ENCODE measurements at places on chromosomes 2 and 18.

DNA sequence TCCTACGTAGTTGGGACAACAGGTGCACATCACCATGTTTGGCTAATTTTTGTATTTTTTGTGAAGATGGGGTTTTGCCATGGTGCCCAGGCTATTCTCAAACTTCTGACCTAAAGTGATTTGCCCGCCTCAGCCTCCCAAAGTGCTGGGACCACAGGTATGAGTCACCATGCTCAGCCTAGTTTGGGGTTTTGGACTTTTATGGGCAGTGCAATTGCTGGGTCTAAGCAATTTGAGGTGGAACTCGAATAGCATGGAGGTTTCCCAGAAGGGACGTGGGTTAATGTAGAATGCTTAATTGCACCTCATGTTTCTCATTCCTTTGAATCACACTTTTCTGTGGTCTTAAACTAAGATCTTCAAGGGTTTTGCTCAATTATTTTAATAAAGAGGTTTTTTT, 102.3 kb upstream of the EPHA4 start:
- no peak for DNase-seq

GRCh38 chr18:66728951-66729350, 125.1 kb upstream of the CDH19 start:
- no peak for DNase-seq

DNA sequence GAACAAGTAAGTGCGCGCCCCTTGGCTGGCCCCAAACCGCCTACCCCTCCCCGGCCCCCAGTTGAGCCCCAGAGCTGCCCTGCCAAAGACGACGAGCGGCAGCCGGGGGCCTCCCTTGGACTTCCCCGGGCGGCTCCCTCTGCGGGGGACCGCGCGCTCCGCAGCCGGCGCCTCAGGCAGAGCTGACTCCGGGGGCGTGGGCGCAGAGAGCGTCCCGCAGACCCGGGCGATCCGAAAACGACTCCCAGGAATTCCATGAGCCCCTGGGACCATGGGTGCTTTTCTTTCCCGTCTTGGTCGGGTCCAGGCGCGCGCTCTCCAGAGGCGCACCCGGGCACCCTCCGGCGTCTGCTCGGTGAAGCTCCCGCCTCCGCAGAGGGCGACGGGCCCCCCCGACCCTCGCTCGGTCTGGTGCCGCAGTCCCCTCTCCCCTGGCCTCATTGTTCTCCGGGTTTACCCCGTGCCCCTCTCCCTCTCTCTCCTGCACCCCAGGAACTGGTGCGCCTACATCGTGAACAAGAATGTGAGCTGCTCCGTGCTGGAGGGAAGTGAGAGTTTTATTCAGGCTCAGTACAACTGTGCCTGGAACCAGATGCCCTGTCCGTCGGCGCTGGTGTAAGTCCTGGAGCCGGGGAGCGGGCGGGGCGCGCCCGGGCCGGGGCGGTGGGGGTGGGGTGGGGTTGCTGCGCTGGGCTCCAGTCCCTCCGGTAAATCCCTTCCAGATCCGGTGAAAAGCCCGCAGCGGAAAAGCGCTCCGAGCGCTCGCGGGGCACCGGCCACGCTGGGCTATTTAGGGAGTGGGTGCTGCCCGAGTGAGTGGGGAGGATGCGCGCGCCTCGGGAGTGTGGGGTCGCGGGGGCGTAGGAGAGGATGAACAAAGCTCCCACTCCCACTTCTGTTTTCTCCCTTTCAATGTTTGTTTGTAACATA, 776 bp downstream of the EMILIN2 start:
- DNase-seq, result peak; percentile 12

DNA sequence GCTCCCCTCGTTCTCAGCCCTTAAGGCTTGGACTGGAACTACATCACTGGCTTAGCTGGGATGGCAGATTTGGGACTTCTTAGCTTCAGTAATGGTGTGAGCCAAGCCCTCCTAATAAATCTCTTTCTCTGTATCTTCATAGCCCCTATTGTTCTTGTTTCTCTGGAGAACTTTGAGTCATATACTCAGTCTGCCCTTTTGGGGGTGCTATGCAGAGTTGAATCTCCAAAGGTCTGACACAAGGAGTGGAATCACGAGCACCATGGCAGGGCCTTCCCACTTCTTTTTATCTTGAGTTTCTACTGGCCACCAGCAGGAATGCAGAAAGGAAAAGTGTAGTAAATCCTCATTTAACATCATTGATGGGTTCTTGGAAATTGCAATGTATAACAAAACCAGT, 13.3 kb upstream of the TGFA start:
- no peak for DNase-seq

DNA sequence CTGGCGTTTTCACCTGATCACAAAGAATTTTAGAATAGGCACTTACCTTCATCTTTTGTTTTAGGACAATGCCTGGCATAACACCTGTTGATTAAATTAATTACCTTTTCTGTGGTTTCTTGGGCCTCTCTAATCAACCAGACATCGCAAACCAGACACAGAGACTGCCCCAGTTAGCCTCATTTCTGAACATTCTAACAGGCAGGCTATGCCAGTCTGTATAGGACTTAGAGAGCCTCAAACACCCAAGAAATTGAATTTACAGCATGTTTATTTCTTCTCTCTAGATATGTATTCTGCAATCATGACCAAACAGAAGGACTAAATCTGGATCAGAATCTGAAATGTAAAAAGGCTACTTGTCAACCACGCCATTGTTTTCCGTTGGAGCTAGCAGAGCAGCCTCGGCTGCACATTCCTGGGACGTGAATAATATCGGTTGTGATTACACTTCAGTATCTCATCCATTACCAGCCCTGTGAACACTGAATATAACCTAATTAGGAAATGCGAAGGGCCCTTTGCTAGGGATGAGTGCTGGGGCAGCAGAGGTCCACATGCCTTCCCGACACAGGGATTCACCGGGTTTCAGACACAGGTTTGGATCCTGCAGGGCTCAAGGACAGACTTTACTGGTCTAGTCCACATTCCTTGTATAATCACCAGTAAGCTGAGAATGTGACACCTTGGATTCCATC, 17.5 kb upstream of the CDC42EP3 start:
- DNase-seq, result no peak

DNA sequence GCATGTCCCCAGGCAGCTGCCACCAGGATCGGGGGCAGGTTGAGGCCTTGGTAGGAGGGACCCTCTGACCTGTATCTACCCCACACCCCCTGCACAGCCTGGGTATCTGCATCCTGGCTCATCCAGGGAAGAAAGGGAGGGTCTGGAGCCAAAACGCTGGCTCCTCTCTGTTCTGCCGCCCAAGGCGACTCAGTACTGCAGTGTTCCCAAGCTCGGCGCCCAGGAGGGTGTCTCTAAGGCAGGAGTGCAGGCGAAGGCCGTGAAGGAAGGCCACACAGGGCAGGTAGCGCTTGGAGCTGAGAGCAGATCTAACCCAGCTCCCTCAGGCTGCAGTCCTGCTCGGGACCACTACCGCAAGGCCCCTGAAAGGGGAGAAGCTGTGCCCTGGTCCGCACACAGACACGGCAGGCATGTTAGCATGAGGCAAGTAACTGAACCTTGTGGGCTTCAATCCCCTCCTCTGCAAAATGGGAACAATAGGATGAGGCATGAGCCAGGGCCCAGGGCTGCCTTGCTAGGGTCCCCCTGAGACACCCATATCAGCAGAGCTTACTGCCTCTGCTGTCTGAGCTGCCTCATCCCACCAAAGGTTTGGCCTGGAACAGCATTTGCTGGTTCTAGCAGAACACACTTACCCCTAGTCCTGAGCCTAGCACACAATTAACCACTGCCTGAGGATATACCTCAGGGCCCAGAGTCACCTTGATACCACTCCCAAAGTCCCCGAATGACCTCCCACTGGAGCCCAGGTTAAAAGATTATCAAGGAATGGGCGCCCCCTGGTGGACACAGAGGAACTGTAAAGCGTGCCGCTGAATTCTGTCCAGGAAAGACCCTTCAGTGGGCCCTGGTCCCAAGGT, 6.5 kb downstream of the PTMA start:
- DNase-seq, result peak; percentile 55

DNA sequence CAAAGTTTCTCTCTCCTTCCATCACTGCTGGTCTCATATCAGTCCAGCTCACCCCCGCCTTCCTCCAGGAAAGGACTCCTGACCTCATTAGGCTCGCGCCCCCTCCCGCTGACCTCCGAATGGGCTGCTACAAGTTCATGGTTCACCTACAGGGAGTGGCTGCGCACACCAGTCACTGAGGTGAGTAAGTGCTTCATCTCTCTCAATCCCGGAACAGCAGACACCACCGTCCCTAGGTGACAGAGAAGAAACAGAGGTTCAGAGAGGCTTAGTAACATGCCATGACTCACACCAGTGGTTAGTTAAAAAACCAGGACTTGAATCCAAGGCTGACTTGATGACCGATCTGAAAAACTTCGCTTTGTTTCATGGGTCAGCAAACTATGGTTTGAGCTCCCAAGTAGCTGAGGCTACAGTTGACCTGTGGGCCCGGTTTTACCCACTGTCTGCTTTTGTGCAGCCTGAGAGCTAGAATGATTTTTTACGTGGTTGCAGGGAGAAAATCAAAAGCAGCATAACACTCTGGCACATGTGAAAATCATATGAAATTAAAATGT, 42.0 kb downstream of the ZFP36L2 start:
- DNase-seq, result no peak

DNA sequence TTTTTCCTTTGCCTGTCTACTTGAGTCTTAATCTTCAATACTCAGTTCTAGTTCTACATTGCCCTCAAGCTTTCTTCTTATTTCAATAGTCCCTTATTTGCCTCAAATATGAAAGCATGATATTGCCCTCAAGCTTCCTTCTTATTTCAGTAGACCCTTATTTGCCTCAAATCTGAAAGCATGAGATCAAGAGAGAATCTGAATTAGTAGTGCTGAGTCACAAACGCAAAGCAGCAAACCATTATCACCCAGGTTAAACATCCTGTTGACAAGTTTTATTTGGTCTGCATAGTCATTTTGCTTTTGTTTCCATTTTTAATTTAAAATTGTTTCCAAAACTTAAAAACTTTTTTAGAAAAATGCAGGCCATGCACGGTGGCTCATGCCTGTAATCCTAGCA, 583.3 kb upstream of the FSHR start:
- DNase-seq, result no peak

GRCh38 chr2:69057660-69058059, 44.7 kb downstream of the ANTXR1 start:
- no peak for DNase-seq

- DNase-seq, result no peak
These were observed 906 bp downstream of the IKZF2 start for GRCh38 chr2:213150315-213151097.

DNA sequence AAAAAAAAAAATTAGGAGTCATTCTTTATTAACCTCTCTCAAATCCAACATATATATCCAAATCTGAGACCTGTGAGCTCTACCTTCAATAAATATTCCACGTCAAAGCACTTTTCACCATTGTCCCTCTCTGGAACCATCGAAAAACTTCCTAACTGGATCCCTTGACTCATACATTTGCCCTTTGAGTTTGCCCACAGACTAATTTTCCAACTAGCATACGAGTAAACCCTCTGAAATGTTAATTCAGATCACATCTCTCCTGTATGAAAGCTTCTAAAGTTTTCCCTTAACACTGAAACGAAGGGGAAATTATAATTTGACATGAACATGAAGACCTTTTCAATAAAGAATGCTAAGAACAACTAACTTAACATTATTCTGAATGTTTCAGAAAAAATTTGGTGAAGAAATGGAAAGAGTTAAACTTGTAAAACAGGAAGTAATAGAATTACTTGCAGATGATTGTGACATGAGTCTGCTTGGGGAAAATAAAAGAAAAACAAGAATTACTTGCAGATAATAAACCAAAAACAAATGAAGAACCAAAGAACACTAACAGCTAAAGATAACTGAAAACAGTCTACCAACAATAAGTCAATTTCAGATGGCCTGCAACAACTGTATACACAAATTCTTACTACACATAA, 110.6 kb downstream of the C2orf74 start:
- DNase-seq, result no peak

GRCh38 chr2:54586494-54586893, 130.4 kb downstream of the SPTBN1 start:
- no peak for DNase-seq

DNA sequence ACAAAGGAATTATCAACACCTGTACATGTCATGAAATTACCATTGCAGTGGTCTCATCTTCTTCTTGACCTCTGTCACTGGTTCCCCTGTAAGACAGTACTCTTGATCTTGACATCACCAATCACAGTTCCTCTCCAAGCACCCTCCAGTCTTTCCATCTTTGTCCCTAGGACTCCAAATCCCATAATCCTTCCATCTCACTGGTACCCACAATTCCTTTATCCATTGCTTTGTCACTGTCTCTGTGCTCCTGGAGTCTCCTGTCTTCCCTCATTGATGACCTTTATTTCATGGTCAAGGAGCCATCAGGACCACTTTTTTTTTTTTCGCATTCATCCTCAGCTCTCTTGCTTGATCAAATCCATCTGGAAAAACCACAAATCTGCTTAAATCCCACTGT, 56.7 kb downstream of the COL4A3 start:
- DNase-seq, result no peak

DNA sequence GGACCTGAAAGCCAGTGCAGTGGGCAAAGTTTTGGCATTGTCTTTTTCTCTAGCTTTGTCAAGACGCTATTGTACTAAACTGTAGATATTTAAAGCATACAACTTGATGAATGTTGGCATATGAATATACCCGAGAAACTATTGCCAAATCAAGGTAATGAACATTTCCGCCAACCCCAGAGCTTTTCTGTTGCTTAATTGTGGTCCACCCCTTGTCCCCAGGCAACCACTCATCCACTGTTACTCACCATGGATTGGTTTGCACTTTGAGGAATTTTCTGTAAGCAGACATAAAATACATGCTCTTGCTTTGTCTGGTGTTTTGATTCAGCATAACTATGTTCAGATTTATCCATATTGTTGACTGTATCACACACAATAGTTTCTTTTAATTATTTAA, 688.4 kb downstream of the ADCYAP1 start:
- DNase-seq, result no peak

DNA sequence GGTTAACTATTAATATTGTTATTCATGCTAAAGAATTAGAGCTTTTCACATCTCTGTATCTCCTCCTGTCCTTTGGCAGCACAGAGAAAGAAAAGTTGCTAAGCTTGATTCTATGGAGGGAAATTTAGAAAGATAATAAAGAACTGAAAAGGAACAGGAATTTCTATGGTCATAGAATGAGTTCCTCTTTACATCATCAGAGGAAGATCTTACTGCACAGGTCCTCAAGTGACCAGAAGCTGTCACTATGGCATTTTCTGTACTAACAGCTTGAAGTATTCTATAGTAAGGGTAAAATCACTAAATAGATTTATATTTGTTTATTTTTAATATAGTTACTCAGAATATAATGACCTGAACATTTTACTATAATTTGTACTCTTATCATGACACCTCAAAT, 6.0 kb upstream of the PRKD3 start:
- DNase-seq, result no peak

DNA sequence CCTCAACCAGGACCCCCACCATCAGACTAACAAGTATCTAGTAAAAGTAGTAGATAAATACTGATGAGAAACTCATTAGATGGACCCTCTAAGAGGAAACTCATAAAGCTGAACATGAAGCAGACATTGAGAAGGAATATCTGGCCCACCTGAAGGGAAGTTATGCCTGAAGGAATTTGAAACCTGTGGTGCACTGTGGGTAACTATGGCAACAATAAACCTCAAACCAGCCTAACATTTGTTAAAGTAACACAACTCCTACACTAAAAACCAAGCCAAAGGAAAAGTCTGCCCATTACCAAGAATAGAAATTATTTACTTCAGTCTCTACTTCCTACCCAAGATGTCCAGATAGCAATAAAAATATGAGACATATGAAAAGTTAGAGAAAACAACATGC, 43.4 kb downstream of the KIAA1328 start:
- DNase-seq, result no peak

GRCh38 chr2:10432311-10433181, 15.6 kb downstream of the ODC1 start:
- DNase-seq, result no peak

GRCh38 chr2:66508484-66509071, 73.7 kb downstream of the MEIS1 start:
- no peak for DNase-seq
